ENCODE measurements at places on chromosomes 12 and 14. TPM values are rescaled to one million over a fixed set of nuclear protein-coding genes. Genes with fewer than 3 reads are reported as not detected.

GRCh38 chr14:19823765-19824164 is 20.2 kb downstream of the OR4N2 start:
- no peak for DNase-seq

- DNase-seq: no peak
Measured at GRCh38 chr12:59115995-59116394, 195.7 kb upstream of the LRIG3 start.

GRCh38 chr14:74965486-74966153 is 10.2 kb upstream of the PGF start:
- DNase-seq: no peak

GRCh38 chr14:81402123-81402495 is 2.0 kb upstream of the STON2 start:
- DNase-seq: no peak

GRCh38 chr12:39127401-39127800 is 222.0 kb upstream of the CPNE8 start:
- no peak for DNase-seq

DNA sequence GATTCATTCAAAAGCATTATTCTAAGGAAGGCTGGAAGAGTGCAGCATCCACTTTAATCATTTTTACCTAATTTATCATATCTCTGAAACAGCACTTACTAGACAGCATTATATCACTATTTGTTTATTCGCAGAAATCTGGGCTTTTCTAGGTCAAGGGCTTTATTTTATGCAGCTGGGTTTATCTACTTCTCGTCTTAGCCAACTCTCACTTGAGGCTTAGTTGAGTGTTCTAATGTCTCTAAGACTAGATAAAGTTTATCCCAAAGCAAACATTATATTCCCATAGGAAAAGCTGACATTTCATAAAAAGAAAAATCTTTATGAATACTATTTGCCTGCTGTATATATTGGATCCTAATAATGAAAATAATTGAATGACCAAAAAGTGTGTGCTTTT is 720.8 kb upstream of the FLRT2 start:
- DNase-seq: no peak

DNA sequence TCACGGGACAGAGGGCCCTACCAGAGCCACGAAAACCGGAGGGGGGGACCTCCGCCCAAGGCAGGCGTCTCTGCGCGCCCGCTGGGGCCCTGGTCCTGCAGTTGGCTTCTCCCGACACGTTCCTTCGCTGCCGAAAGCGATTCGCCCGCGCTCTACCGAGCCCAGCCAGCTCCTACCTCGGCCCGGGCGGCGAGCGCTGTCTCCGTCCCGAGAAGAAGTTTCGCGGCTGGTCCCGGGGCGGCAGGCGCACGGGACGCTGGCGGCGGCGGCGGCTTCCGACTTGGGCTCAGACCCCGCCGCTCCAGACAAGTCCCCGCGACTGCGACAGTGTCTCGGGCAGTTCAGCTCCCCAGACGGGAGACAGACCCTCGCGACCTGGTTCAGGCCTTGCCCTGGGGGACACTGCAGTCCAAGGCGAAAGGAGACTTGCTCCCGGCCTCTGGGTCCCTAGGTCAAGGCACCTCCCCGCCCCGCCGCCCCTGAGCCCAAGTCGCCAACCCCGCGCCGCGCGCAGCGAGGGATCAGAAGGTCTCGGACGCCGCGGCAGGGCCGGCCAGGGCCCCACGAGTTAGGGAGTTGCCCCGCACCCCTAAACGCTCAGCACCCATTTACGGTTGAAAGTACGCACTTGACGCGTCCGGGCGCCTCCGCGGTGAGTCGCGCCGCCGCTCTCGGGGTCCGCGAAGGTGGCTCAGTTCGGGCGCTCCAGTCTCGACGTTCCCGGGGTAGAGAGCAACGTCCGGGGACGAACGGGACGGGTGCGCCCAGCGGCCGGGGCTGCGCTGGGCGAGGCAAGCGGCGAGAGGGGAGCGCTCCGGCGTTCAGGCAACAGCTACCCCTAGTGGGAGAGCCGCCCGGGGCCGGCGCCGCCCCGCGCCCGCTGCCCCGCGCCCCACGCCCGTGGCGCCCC is 1.4 kb upstream of the DIO3 start:
- no peak for DNase-seq

- no peak for DNase-seq
Measured at GRCh38 chr14:36717363-36717762, 55.7 kb downstream of the PAX9 start.

DNA sequence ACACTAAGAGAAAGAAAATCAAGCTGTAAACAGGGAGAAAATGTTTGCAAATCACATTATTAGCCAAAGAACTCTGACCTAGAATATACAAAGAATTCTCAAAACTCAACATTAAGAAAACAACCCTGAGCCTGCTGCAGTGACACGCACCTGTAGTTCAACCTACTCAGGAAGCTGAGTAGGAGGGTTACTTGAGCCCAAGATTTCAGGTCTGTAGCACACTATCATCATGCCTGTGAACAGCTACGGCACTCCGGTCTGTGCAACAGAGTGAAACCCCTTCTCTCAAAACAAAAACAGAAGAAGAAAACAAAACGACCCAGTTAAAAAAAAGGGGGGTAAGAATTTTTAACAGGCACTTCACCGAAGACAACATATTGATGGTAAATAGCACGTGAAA is 20.8 kb downstream of the SAV1 start:
- DNase-seq: no peak

DNA sequence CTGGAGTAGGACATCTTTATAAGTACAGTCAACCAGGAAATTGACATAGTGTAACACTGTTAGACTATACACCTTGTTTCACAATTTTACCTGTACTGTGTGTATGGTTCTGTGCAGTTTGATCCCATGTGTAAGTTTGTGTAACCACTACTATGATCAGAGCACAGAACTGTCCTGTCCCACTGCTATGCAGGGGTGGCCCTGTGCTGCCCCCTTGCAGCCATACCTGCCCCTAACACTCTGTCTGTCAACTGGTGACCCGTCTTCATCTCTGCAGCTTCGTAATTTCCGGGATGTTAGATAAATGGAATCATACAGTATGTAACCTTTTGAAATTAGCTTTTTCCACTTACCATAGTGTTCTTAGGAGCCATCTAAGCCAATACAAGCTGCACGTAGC is 58.7 kb upstream of the RD3L start:
- DNase-seq: no peak

DNA sequence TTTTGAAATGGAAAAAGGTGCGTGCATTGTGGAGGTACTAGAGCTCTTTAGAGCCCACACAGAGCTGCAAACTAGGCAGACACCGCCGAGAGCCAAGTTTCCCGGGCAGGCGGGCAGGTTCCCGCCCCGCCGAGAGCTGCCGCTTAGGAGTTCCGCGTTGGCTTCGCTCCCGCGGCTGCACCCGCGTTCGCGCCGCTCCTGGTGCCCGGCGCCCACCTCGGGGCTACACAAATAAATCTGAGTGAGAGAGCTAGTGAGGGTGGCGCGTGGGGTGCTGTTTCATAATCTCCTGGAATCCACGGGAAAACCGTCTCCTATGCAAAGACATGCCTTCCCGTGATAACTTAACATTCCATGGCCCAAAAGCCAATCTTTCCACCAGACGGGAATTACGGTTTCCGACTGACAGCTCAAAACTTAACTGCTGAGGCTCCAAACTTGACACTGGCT is 645 bp downstream of the KITLG start:
- no peak for DNase-seq

GRCh38 chr14:99266181-99267178 is 5.5 kb downstream of the BCL11B start:
- DNase-seq: peak; percentile 92

DNA sequence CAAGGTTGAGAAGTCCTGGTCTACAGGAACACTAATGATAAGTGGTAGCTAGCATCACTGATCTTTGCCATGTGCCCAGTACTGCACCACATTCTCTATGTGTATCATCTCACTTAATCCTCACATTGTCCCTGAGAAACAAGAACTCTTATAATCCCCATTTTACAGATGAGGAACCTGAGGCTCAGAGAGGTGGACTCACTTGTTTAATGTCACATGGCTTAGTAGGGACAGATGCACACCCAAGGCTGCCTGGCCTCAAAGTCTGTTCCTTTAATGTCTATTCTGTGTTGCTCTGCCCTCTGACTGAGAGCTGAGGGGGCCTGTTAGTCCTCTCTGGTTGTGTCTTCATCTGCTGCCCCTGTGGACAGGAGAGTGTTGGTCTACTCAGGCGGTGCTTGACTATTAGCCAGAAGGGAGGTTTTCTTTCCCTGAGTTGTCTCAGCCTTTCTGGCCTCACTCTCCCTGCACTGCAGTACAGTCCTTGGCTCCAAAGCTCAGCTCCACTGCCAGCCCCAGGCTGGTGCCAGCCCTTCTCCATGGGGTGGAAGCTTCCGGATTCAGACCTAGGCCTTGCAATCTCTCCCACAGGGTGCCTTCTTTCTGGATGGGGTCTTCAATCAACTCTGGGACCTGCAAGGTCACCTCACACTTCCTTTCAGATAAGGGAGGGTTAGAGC is 4.9 kb upstream of the DYNLL1 start:
- no peak for DNase-seq

DNA sequence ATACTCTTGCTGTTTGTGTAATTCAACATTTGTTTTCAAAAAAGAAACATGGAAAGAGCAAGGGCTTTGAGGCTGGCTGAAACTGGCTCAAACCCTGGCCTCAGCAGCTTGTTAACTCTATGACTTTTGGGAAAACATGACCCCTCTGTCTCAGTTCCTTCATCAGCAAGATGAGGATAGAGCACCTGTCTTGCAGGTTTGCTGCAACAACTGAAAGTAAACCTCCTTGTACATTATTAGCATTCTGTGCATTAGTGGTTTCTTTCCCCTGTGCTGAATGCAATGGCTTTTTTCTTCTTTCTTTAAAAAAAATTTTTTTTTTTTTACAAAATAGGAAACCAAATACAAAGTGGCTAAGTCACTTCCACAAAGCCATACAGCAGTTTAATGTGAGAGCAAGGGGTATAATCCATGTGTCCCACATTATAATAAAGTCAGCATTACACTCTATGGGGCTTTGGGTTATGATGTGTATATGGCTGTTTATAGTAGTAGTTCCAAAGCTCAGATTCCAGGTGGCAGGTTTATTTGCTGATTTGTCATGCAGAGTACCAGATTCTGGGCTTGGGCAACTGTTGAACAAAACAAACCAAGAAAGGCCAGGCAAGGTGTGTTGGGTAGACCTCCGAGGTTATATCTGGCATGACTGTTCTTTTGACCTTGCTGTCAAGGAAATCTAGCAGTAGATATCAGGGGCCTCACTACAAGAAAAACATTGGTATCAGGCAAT is 194.5 kb upstream of the CNOT2 start:
- DNase-seq: no peak

DNA sequence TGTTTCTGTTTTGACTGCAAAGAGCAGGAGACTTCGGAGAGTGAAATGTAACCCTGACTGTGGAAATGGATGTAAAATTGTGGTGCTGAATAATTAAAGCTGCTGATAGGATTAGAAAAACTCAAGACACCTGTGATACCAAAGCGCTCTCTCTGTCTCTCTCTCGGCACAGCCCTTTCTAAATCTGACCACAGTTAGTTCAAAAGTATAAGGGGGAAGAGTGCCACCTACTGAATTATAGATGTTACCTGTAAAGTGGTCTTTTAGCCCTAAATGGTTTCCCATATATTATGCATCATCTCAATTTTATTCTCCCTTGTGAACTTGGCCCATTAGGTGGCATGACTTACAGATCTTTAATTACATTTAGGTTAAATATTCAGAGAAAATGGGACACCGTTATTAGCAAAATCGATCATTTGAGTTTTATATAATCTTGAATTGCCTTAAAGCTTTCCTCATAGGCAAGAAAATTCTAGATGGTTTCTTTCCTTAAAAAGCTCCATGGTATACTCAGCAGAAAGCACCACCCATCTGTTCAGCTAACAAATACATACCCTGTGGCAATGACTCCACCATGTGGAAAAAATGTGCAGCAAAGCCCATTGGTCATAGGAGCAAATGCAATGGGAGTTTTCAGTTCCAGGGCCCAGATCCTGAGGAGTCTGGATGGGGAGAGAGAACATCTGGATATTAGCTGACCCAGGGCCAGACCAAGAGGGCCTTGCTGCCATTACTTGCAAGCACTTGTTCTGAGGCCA is 18.1 kb downstream of the RFC5 start:
- DNase-seq: no peak

DNA sequence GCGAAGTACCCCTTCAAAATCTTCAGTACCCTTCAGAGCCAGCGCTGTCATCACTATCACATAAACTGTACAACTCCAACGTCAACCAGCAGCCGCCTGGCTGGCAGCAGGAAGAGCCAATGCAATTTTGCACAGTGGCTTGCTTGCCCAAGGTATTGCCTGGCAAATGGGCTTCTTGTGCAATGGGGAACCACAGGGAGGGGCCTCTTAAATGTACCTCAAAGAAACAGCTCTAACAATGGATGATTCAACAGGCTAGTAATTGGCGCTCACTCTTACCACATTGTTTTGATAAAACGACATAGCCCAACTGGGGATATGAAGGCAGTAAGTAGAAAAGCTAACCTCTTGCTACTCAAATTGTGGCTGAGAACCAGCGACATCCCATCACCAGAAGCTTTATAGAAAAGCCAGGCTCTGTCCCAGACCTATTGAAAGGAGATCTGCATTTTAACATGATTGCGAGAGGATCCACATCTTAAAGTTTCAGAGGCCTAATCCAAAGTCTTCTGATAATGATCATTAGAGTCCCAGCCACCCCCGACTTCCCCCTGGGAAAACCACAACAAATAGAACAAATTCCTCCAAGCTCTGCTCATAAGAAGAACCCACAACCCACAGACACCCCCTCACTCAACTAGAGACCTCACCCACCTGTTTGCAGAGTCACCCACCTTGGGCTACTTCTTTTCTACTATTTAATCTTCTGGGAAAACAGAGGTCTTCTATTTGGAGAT is 125.3 kb upstream of the HIF1A start:
- DNase-seq: peak; percentile 50

- DNase-seq: no peak
Measured at GRCh38 chr12:53869500-53869899, 69.1 kb upstream of the HOXC13 start.

DNA sequence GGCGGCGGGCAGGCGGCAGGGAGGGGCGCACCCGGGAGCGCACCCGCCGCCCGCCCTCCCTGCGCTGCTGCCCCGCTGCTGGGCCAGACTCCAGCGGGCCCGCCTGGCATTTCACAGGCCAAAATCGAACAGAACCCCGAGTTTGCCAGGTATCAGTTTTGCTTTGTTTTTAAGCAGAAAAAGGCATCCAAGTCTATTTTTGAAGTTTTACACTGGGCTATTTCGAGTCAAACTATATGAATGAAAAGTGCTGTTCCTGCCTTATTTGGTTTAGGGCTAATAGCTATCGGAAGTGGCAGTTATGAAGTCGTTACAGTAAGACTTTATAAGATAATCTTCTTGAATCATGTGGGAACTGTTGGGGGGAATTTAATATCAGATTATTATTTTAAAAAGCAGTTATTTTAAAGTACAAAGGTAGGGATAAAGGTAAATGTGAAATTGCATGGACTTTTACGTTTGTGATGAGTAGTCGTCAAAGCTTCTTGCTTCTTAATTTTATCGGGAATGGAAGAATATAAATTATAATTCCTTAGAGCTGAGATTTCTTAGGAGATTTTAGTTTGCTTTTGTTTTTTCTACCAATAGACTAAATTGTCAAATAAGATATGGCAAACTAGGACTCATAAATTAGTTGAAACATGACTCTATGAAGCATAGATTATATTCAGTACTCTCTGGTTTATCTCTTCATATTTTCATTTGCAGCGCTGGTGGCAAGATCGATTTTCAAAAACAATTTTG is 1.1 kb downstream of the MSRB3 start:
- DNase-seq: no peak

The COPZ1 gene
- total RNA-seq: 126 TPM

The TMTC1 gene
- 0.93 TPM for total RNA-seq

The CCDC184 gene
- 0.63 TPM for total RNA-seq

The MYL2 gene
- total RNA-seq: not detected

The MUCL1 gene
- not detected for total RNA-seq

The ALX1 gene
- total RNA-seq: not detected

The HOXC12 gene
- total RNA-seq: not detected

The FAM161B gene
- 2.1 TPM for total RNA-seq

The HIP1R gene
- total RNA-seq: 24.7 TPM

Data from activated CD4-positive, alpha-beta memory T cell treated with anti-CD3 and anti-CD28 coated beads, Interleukin-2, amount 10 ng/mL, durations not matched to agents 7 days and 5 days (primary cell).